ENCODE measurements at places on chromosomes 11 and 22. TPM values are rescaled to one million over a fixed set of nuclear protein-coding genes. Genes with fewer than 3 reads are reported as not detected.

EPS8L2 gene
- 17.2 TPM for total RNA-seq

TRIM22 gene
- 85.9 TPM for total RNA-seq

SLC22A6 gene
- not detected for total RNA-seq

TRPM5 gene
- total RNA-seq = not detected

MMP12 gene
- total RNA-seq = 0.17 TPM

CARD18 gene
- not detected for total RNA-seq

GRCh38 chr11:9717719-9718118, 53.8 kb downstream of the SWAP70 start:
- peaks cover 9% of the 10 kb centered on the region for H3K36me3 ChIP-seq
- H3K4me1 ChIP-seq = peaks cover 44% of the 10 kb centered on the region
- no peak overlapping the region for H3K4me3 ChIP-seq
- no peaks in the 10 kb centered on the region for H3K27me3 ChIP-seq
- no peak for DNase-seq
- peak overlapping the region; percentile 89 for H3K27ac ChIP-seq

- H3K36me3 ChIP-seq = peaks cover 3% of the 10 kb centered on the region
- peaks cover 13% of the 10 kb centered on the region for H3K4me1 ChIP-seq
- DNase-seq = no peak
- H3K4me3 ChIP-seq = no peak overlapping the region
- no peaks in the 10 kb centered on the region for H3K27me3 ChIP-seq
- H3K27ac ChIP-seq = no peak overlapping the region
Observed at GRCh38 chr11:16987205-16987568, 27.0 kb downstream of the PLEKHA7 start.

- no peak overlapping the region for H3K27ac ChIP-seq
- H3K27me3 ChIP-seq = no peaks in the 10 kb centered on the region
- H3K36me3 ChIP-seq = no peaks in the 10 kb centered on the region
- H3K4me3 ChIP-seq = no peak overlapping the region
- DNase-seq = no peak
Observed at GRCh38 chr11:112255067-112255720, 5.5 kb downstream of the PLET1 start.

- no peak overlapping the region for H3K4me3 ChIP-seq
- H3K27ac ChIP-seq = no peak overlapping the region
- peaks cover 11% of the 10 kb centered on the region for H3K27me3 ChIP-seq
- no peak for DNase-seq
- no peaks in the 10 kb centered on the region for H3K36me3 ChIP-seq
- H3K4me1 ChIP-seq = peaks cover 7% of the 10 kb centered on the region
Observed at GRCh38 chr11:120281143-120281795, 41.3 kb downstream of the POU2F3 start.

- H3K27me3 ChIP-seq = peaks cover 22% of the 10 kb centered on the region
- H3K4me1 ChIP-seq = no peaks in the 10 kb centered on the region
- no peak overlapping the region for H3K4me3 ChIP-seq
- no peak for DNase-seq
- no peaks in the 10 kb centered on the region for H3K36me3 ChIP-seq
- H3K27ac ChIP-seq = no peak overlapping the region
Observed at GRCh38 chr22:37387793-37388192, 39.5 kb downstream of the ELFN2 start.

DNA sequence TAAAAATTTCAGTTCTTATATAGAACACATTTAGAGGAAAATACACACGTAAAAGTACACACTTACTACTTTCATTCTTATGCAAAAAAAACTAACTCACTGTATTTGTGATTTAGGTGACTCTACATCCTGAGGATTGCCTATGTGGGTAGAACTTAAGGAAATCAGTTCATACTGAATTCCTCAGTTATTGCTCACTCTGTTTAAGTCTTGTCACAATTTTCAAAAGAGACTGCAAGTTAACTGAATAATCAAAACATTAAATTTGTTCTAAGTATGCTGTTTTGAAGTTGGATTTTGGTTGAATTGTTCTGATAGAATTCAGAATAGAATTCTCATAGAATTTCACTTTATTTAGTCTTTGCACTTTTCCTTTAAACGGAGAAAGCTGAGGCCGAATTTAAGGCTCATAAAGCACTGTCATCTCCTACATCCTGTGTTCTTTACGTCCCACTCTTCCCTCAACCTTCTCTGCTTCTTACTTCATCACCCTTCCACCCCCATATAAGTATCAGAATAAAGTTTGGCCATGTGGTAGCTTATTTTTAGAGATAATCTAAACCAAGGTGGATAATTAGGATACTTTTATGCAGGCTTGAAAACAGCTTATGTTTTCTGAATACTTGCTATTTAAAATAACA, 59.8 kb downstream of the APOL5 start:
- no peaks in the 10 kb centered on the region for H3K27me3 ChIP-seq
- H3K36me3 ChIP-seq = peaks cover 7% of the 10 kb centered on the region
- H3K4me3 ChIP-seq = peak overlapping the region; percentile 26
- peaks cover 63% of the 10 kb centered on the region for H3K4me1 ChIP-seq

- no peaks in the 10 kb centered on the region for H3K36me3 ChIP-seq
- no peak for DNase-seq
- no peak overlapping the region for H3K4me3 ChIP-seq
- H3K27ac ChIP-seq = peak overlapping the region; percentile 22
Observed at GRCh38 chr11:120601536-120601935, 90.0 kb downstream of the GRIK4 start.

- peaks cover 4% of the 10 kb centered on the region for H3K4me1 ChIP-seq
- H3K27me3 ChIP-seq = no peaks in the 10 kb centered on the region
Observed at GRCh38 chr11:17229481-17230152, 21.8 kb upstream of the PIK3C2A start.

DNA sequence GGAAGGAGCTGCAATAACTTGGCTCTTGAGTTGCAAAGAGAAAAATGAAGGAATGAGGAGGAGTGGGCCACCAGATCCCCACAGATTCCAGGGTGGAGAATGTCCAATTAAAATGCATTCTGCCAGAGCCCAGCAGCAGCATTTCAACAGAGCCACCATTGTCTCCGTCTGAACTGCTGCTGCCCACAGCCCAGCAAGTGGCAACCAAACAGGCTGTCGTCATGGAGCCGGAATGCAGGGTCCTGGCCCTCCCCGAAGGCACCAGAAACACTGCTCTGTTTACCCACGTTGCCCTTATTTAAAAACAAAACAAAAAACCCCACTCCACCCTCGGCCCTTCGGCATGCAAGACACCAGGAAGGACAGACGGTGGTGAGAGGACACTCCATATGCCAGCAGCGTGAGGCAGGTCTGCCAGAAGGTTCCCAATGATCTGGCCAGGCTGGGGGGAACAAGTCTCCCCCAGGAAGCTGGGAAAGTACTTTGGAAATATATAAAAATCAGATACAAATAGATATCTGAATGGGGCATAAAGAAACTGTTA, 32.5 kb downstream of the PLEKHA7 start:
- H3K36me3 ChIP-seq = peaks cover 3% of the 10 kb centered on the region
- peak overlapping the region; percentile 67 for H3K27ac ChIP-seq
- H3K27me3 ChIP-seq = no peaks in the 10 kb centered on the region
- peak overlapping the region; percentile 15 for H3K4me3 ChIP-seq
- no peak for DNase-seq

- H3K4me1 ChIP-seq = peaks cover 54% of the 10 kb centered on the region
- no peak overlapping the region for H3K4me3 ChIP-seq
- no peak for DNase-seq
- H3K27me3 ChIP-seq = peaks cover 49% of the 10 kb centered on the region
- no peaks in the 10 kb centered on the region for H3K36me3 ChIP-seq
Observed at GRCh38 chr22:43302531-43303041, 40.6 kb downstream of the SCUBE1 start.

DNA sequence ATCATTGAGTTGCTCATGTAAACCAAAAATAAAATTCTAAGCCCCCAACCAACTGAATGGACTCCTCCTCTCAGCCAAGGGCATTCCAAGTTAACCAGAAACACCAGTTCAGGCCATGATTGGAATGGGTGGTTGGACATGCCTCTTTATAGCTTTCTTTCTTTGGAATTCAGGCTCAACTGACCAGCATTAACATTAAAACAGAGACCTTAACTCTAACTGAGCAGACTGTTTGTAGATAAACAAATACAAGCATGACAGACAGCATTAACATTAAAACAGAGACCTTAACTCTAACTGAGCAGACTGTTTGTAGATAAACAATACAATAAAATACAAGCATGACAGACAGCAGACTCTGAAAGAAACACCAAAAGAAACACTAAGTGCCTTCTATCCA, 278.2 kb downstream of the DLG2 start:
- H3K4me1 ChIP-seq = no peaks in the 10 kb centered on the region
- DNase-seq = no peak
- no peaks in the 10 kb centered on the region for H3K27me3 ChIP-seq
- H3K4me3 ChIP-seq = no peak overlapping the region
- H3K27ac ChIP-seq = no peak overlapping the region

- H3K4me1 ChIP-seq = peaks cover 7% of the 10 kb centered on the region
- H3K27ac ChIP-seq = no peak overlapping the region
- no peak for DNase-seq
- H3K27me3 ChIP-seq = peaks cover 8% of the 10 kb centered on the region
Observed at GRCh38 chr11:113684496-113684895, 21.6 kb downstream of the TMPRSS5 start.

- no peak overlapping the region for H3K4me3 ChIP-seq
- H3K27me3 ChIP-seq = peaks cover 45% of the 10 kb centered on the region
- peaks cover 17% of the 10 kb centered on the region for H3K4me1 ChIP-seq
- no peaks in the 10 kb centered on the region for H3K36me3 ChIP-seq
Observed at GRCh38 chr11:130379276-130379675, 49.1 kb downstream of the ADAMTS8 start.

DNA sequence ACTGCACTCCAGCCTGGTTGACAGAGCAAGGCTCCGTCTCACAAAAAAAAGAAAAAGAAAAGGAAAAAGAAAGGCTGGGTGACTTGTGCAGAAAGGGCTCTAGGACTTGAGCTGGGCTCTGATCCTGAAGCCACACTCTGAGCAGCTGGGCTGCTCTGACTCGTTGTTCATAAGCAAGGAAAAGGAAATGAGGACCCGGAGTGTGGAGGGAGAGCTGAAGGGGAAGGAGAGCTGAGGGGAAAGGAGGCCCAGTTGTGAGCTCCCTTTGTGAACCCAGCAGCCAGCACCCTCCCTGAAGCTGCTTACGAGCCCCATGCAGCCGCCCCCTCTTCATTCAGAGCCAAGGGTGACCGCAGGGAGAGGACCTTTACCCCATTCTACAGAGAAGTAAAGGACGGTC, 12.3 kb upstream of the SH3BP1 start:
- no peaks in the 10 kb centered on the region for H3K27me3 ChIP-seq

GRCh38 chr22:44623771-44624510, 78.1 kb upstream of the PRR5 start:
- H3K4me3 ChIP-seq = no peak overlapping the region
- H3K36me3 ChIP-seq = no peaks in the 10 kb centered on the region
- H3K27ac ChIP-seq = no peak overlapping the region
- DNase-seq = no peak

DNA sequence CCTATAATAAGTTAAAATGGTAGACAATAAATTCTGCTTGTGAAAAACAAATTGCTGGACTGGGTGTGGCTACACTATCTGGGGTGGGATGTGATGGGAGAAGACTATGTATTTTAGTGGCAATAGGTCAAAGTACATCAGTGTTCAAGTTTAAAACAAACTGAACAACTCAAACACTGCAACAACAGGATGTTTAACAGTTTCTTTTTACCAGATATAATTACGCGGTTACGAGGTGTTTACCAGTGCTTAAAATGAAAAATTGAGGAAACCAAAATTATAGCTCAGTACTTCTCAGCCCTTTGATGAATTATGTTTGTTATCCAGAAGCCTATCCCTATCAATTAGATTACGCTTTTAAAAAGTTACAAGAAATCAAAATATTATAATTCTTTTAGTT, 3.2 kb downstream of the PRDM10 start:
- H3K27ac ChIP-seq = no peak overlapping the region
- peaks cover 38% of the 10 kb centered on the region for H3K4me1 ChIP-seq
- no peak for DNase-seq

GRCh38 chr11:72924568-72925190, 110.5 kb downstream of the ATG16L2 start:
- H3K4me1 ChIP-seq = peaks cover 11% of the 10 kb centered on the region
- H3K4me3 ChIP-seq = no peak overlapping the region
- H3K27me3 ChIP-seq = no peaks in the 10 kb centered on the region
- H3K36me3 ChIP-seq = peaks cover 9% of the 10 kb centered on the region
- no peak for DNase-seq

DNA sequence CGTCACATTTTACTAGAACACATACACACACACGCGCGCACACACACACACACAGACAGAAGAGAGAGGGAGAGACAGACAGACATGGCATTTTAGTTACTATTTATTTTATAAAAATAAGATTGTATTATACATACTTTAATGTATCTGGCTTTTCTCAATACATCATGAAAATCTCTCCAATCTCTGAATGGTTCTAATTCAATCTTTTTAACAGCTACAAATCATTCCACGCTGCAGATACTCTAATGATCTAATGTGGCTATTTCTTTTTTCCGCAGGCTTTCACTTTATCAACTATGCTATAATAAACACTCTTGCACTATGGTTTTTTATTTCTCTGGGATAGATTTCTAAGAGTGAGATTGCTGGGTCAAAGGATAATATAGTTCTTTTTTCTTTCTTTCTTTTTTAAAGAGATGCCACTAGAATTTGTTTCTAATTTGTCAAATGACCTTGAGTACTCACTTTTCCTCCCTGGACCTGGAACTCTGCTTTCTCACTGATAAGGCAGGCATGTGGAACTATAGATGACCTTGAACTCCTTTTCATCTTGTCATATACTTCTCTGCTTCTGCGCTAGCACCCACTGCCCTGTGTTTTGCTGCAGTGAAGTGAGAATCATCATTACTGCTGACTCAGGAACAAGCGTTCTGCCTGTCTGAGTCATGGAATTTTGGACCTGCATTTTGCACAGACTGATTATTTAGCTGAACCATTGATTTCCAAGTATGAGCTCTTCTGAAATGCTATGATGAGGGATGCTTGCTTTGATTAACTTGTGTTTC, 4.9 kb upstream of the SLC6A5 start:
- no peaks in the 10 kb centered on the region for H3K36me3 ChIP-seq
- no peak for DNase-seq
- peaks cover 34% of the 10 kb centered on the region for H3K27me3 ChIP-seq
- H3K4me1 ChIP-seq = no peaks in the 10 kb centered on the region

DNA sequence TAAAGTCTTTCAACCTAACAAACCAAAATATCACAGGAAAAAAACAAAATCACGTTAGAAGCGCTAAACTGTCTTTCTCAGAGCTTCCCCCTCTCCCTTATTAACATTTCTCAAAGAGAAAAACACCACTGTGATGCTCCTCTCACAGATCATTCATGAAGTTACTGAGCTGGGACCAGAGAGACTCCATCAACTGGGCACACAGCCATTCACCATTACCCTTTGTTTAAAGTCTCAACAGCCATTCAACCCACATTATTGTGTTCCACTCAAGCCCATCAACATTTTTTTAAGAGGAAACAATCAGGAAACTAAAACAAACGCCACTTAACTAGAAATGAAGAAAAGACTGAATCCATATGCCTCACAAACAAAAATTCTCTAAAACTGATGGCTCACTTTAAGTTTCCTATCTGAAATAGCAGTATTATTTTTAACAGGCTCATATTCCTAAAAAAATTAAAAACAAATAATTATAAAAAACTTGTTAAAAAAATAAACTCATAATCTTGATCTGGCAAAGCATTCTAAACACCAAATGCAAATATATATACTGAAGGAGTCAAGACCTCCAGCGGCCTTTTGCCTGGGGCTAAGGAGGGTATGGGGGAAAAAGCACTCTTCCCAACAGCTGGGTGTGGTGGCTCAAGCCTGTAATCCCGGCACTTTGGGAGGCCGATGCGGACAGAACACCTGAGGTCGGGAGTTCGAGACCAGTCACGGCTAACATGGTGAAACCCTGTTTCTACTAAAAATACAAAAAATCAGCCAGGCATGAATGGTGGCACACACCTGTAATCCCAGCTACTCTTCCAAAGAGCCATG, 14.0 kb downstream of the CELF1 start:
- H3K27me3 ChIP-seq = no peaks in the 10 kb centered on the region
- H3K36me3 ChIP-seq = peaks cover 2% of the 10 kb centered on the region
- H3K4me3 ChIP-seq = no peak overlapping the region
- DNase-seq = no peak
- peak overlapping the region; percentile 93 for H3K27ac ChIP-seq
